ENCODE measurements at places on chromosomes 6 and 20.

DNA sequence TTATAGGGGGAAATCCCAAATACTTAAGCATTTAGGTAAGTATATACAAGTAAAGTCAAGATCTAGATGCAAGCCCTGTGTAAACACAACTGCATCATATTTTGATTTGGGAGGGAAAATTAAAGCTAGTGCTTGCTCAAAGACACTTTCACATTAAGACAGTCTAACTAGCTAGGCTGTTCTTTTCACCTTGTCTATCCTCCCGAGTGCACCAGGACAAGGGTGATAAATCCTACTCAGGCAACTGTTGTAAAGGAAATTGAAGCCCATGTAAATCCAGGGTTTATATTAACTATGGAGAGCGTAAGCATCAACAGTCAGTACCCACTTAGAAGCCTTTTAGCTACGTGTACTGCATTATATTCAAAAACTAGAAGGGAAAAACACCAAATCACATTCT is 19.3 kb upstream of the BACH2 start:
- DNase-seq: no peak

GRCh38 chr6:146287691-146288369 is 255.8 kb upstream of the RAB32 start:
- no peak for DNase-seq

DNA sequence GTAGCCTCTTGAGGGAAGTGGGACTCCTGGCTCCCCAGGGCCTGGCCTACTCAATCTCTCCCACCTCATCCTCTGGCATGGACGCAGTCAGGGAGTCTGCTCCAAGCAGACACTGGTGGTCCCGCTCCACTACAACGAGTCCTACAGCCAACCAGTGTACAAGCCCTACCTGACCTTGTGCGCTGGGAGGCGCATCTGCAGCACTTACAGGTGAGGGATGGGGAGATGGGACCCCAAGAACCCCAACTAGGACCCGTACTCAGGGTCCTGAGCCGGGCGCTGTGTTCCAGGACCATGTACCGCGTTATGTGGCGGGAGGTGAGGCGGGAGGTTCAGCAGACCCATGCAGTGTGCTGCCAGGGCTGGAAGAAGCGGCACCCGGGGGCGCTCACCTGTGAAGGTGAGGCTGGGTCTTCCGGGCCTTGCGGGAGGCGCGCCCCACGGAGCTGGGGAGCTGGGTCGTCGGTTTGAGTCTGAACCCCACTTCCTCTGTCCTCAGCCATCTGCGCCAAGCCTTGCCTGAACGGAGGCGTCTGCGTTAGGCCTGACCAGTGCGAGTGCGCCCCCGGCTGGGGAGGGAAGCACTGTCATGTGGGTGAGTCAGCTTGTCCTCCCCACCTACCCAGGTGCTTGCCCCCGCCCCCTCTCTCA is 2.1 kb downstream of the EGFL8 start:
- DNase-seq: no peak

DNA sequence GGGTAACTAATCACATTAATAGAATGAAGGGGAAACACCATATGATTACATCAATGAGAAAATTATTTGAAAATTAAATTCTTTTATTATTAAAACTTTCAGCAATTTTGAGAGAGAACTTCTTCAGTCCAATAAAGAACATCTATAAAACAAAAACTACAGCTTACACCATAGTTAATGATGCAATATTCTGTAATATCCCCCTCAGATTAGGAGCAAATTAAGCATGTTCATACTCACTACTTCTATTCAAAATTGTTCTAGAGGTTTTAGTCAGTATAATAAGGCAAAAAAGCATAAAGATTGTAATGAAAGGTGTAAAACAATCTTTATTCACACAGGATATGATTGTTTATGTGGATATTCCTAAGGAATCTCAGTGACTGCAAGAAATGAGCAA is 465.4 kb downstream of the CD109 start:
- DNase-seq: no peak

GRCh38 chr6:137685798-137686375 is 181.2 kb upstream of the TNFAIP3 start:
- DNase-seq: no peak

DNA sequence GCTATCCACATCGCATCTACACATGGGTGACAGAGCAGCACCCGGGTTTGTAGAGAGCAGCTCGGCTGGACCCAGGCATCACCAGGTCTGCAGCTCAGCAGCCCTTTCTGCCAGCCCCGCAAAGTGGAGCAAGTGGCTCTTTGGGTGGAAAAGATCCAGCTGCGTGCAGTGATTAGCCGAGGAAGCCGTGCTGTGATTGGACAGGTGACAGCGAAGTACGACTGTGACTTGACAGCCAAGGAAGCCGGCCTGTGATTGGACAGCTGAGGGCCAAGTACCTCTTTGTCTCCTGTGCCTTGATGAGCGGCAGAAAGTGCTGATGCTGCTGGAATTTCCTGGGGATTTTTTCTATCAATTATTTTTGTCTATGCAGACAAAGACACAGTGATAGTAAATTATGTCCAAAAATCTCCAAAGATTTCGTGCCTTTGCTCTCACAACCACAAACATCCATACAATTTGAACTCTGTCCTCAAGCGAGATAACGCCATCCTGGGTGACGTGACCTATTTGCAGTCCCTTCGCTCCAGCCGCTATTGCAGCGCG is 62.3 kb upstream of the GPR31 start:
- no peak for DNase-seq

DNA sequence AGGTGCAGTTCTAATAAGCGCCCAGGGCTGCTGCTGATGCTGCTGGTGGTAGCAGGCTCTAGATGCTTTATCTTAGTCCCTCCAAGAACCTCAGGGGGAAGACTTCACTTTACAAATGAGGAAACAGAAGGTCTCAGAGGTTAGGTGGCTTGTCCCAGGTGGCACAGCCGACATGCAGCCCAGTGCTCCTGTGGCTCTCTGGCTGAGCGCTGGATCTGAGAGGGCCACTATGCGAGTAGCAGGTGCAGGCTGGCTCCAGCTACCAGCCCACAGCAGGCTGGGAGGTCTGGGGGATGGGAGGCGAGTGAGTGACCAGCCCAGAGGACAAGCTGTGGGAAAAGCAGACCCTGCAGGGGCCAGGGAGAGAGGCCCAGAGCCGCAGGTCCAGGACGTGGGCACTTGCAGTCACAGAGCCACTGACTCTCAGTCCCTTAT is 90.9 kb downstream of the PRND start:
- no peak for DNase-seq

- no peak for DNase-seq
These were observed 3.9 kb downstream of the RNF144B start for GRCh38 chr6:18391023-18391422.

GRCh38 chr20:50246367-50247195 is 56.0 kb downstream of the CEBPB start:
- no peak for DNase-seq

- no peak for DNase-seq
These were observed 27.4 kb downstream of the GHRH start for GRCh38 chr20:37234254-37234581.

- no peak for DNase-seq
These were observed 8.2 kb upstream of the KCNB1 start for GRCh38 chr20:49490689-49491088.

GRCh38 chr6:45651301-45651700 is 273.6 kb upstream of the SUPT3H start:
- DNase-seq: no peak

- DNase-seq: no peak
These were observed 278.5 kb upstream of the MAN1A1 start for GRCh38 chr6:119627908-119628669.

DNA sequence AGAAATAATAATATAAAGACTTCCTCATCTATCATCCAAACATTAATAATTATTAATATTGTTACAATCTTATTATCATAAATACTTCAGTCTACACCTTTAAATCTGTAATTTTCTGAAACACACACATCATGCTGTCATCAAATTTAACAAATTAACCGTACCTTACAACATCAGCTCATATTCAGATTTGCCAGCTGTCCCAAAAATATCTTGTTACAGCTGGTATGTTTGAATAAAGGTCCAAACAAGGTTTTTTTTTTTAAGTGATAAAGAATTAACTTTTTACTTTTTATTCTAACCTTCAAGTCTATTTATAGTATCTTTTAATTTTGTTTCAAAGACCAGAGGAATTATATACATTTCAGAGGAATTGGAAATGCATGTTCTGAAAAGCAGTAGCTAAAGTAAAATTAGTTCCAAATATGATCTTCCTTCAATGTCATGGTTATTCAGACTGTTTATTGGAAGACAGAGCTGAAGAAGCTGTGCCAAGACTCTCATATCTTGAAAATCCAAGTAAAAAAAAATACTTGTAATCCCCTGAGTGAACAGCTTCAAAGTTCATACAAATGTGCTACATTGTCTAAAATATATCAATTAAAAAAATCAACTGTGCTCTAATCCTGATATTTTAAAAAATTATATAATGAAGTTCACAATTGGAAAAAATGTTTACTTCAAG is 161.7 kb upstream of the BMP5 start:
- no peak for DNase-seq

DNA sequence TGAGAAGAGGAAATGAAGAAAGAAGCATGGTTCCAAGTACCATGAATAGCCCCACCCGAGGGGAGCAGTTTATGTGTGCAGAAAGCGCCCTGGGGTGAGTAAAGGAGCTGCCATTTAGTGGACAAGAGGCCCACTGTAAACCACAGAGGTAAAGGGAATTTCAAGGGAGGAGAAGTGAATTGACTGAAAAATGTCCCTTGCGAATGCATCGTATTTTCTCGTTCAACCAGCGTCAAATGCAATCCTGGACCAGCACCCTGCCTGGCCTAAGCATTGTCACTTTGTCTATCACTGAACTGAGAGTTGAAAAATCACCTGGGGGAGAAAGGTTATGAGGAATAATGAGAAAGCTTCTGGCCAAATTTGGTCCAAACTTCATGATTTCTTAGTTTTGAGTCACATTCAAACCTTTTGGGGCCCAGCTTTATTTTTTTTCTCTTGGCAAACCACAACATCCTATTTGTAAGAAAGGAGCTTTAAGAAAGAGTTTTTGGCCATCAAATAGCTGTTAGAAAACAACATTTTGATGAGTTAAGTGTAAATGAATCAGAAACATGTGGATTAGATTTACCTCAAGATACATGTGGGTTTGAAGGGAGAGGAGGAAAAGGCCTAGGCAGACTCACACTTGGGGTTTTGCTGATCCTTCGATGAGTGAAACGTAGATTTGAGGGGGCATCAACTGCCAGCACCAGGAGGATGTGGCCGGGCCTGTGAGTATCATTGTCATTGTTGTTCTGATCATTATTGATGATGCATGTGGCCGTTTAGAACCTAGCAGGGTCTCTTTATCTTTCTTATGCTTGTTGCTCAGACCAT is 214.0 kb downstream of the CLIC5 start:
- DNase-seq: no peak

DNA sequence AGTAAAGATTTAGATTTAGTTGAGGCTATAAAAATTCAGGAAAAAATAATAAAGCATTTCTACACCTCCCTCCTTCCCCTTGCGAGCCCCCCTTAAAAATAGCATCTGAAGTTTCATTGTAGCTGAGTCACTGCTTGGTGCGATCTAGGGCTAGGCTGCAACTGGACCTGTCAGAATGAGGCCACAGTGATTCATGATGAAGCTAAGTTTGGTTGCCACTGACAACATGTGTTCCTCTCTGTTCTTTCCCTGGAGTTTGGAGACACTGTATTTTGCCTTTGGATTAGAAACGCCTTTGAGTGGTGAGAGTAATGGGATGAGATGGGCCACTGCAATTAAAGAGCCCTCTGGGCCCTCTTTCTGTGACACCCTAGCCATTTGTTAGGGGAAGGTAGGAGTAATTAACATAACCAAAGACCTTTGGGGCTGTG is 334.1 kb downstream of the NRN1 start:
- no peak for DNase-seq

- DNase-seq: no peak
These were observed 388.3 kb downstream of the BMP2 start for GRCh38 chr20:7155794-7156193.

DNA sequence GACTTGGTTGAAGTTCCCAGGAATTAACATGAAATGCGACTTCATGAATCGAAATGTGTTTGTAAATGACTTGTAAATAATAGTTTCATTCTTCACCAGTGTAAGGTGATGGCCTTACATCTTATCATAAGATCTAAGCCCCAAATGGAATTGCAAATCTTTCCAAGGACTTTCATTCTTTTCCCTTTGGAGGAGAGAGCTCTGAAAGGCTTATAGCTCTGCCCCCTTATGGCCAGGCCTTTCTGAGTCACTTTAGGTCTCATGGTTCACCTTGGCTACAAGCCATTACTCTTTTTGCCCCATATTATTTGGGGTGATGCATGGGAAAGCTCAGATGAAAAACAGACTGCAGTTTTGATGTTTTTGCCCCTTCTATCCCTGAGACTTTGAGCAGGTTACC is 209.1 kb upstream of the BMP2 start:
- no peak for DNase-seq

- DNase-seq: no peak
These were observed 57.7 kb downstream of the PDE10A start for GRCh38 chr6:165605182-165605875.

DNA sequence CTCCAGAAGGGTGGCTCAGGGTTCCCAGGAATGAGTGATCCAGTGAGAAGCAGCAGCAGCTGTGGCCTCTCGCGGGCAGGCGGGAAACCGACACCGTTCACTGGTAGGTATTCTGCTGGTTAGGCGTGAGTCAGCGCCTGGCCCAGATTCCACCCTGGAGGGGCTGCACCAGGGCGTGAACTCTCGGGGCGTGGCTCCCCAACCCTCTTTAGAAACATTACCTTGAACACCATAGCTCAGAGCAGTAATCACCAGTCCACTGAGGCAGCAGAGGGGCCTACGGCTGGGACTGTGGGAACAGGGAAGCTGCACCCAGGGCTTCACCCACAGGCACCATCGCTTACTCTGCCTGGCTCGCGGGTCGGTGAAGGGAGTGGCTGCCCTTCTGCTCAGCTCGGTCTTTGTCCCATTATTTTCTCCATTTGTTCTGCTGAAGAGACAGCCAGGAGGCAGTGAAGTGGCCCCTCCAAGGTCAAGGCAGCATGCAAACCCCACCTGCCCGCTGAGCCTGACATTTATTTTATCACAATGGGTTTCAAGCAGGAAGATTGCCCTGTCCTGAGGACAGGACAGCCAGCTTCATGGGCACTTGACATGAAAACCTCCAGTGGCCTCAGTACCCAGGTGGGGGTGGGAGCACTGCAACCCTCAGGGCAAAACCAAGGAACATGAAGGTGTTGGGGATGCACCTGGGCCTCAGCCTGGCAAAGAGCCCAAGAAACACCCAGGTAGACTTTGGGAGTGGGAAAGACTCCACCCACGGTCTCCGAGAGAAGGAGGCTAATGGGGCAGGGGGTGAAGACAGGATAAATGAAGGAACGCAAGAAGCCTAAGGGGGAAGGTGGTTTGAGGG is 51.0 kb upstream of the CD93 start:
- DNase-seq: no peak

DNA sequence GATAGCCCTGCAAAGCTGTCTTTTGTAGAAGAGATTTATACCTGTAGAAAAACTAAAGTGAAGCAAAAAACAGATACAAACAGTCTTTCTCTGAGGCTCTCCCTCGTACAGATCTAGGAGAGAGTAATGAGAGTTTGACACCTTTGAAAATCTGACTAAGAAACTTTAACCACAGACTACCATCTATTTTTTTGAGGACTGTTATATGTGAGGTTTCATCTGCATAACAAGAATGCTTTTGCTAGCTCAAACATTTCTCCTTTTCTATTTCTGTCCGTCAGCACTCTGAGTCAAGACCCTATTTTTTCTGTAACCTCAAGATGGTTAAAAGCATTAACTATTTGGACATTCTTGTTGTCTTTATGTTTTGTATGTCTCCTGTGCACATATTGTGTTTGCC is 193.0 kb downstream of the BTBD3 start:
- DNase-seq: no peak
